ENCODE measurements at places on chromosomes 16 and 17.
A peak's percentile ranks its signal among the peaks of the same experiment; 100 is the strongest.

- no peak for DNase-seq
Measured at GRCh38 chr17:64154313-64154695, 24.4 kb upstream of the ERN1 start.

- peak; percentile 58 for DNase-seq
Measured at GRCh38 chr17:78040440-78041385, 82.2 kb downstream of the TNRC6C start.

DNA sequence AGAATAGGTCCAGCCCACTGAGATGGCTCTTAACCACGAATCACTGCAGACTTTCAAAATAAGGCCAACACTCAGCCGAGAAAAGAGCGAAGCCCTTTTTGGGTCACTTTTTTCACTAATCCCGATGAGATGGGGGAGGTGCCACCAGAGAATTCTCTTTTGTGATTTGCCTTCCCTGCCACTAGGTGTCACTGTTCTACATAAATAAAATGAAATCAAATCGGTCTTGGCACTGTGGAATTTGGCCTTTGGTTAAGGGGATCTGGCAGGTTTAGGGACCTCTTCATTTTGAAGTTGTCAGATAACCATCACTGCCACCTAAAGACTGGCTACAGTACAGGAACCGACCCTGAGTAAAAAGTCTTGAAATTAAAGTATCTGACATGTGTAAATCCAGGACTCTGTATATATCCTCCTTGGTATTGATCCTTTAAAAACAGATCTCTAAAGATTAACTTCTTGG, 147.0 kb downstream of the HS3ST4 start:
- peak; percentile 73 for DNase-seq

- DNase-seq: no peak
Measured at GRCh38 chr16:74626741-74627416, 20.0 kb upstream of the GLG1 start.

DNA sequence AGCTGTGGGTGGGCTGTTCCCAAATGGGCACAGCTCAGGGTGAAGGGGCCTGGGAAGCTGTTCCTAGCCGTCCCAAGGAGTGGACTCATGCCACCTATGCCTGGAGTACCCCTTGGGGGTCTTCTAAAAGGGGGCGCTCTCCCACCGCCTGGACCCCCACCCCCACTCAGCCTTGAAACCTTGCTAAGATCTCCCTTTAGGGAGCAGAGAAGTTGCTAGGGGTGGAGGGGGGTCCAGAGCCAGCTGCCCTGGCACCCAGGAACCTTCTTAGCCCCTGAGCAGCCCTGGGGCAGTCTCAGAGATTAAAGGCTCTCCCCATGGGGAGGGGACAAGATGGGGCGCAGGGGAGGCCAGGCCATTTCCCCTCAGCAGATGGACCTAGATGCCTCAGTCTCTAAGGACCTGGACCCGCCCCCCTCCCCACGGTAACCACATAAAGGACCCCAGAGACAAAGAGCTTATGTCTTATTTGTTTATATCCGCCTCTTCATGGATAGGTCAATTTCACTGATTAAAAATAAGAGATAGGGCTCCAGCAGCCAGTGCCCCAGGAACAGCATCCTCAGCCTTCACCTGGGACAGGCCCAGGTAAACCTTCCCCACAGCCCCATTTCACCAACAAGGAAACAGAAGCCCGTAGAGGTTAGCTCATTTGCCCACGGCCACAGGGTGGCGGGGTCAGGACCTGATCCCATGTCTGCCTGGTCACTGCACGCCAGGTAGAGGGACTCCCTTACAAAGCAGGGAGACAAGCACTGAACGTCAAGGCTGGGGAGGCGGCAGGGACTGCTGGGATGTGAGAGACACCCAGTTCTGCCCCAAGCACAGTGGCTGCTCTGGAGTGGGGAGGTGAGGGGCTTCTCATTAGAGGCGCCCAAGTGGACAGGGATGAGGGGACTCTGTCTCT, 3.4 kb downstream of the MTSS2 start:
- DNase-seq: no peak

GRCh38 chr16:2776500-2777139, 460 bp downstream of the ELOB start:
- DNase-seq: peak; percentile 25

GRCh38 chr17:4851084-4851483, 17.9 kb downstream of the MINK1 start:
- no peak for DNase-seq
